ENCODE measurements at places on chromosomes 7 and 10.

GRCh38 chr10:91307489-91307888 is 87.0 kb downstream of the PCGF5 start:
- H3K36me3 ChIP-seq = no peaks in the 10 kb centered on the region
- no peak overlapping the region for H3K27ac ChIP-seq
- H3K27me3 ChIP-seq = no peaks in the 10 kb centered on the region
- no peaks in the 10 kb centered on the region for H3K4me1 ChIP-seq
- no peak for DNase-seq

GRCh38 chr7:134948246-134948645 is 38.1 kb upstream of the AGBL3 start:
- H3K4me1 ChIP-seq = no peaks in the 10 kb centered on the region
- H3K27ac ChIP-seq = no peak overlapping the region
- H3K27me3 ChIP-seq = no peaks in the 10 kb centered on the region
- H3K36me3 ChIP-seq = no peaks in the 10 kb centered on the region

DNA sequence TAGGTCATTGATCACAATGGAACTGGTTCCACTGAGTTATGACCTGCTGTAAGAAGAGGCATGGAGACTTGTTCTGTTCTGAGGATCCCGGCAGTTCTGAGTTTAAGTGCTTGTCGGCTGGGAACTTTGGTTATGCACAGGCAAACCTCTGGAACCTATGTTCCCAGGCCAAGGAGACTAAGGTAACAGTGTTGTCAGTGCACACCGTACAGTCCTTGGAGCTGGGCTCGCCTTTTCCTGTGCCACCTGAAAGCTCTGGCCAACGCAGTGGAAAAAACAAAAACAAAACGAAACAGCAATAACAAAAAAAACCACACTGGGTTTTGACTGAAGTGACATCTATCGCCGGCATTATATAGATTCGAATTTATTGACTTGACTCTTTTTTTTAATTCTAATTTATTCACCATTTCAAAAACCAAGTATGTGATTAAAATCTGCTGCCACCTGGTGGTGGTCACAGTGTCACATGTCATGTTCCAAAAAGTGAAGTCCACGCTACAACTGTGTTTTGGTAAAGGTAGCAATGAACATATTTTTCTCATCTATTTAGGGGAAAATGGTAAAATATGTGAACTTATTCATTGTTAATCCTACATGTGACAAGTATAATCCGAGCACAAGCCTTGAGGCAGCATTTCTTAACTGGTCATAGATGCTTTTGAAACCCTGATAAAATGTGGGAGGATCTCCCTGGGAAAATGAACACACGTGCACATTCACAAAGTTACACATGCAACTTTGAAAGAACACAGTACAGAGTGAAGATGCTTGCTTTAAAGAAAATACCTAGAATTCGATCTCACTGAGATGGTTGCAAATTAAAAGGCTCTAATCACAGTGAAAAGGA is 113.8 kb upstream of the PPP2R2D start:
- no peak overlapping the region for H3K4me3 ChIP-seq
- no peak for DNase-seq
- H3K27me3 ChIP-seq = no peaks in the 10 kb centered on the region
- no peaks in the 10 kb centered on the region for H3K36me3 ChIP-seq
- H3K27ac ChIP-seq = no peak overlapping the region

GRCh38 chr7:33432821-33433220 is 303.5 kb downstream of the BBS9 start:
- H3K4me3 ChIP-seq = no peak overlapping the region
- H3K36me3 ChIP-seq = no peaks in the 10 kb centered on the region
- no peaks in the 10 kb centered on the region for H3K27me3 ChIP-seq
- no peak for DNase-seq
- no peaks in the 10 kb centered on the region for H3K4me1 ChIP-seq

GRCh38 chr7:130845581-130846085 is 111.6 kb upstream of the KLF14 start:
- no peak for DNase-seq
- H3K27me3 ChIP-seq = peaks cover 4% of the 10 kb centered on the region
- H3K4me1 ChIP-seq = no peaks in the 10 kb centered on the region
- no peak overlapping the region for H3K4me3 ChIP-seq

GRCh38 chr10:78672918-78673317 is 395.8 kb upstream of the ZMIZ1 start:
- no peaks in the 10 kb centered on the region for H3K4me1 ChIP-seq
- DNase-seq = no peak
- H3K36me3 ChIP-seq = no peaks in the 10 kb centered on the region
- no peak overlapping the region for H3K4me3 ChIP-seq
- H3K27me3 ChIP-seq = no peaks in the 10 kb centered on the region
- no peak overlapping the region for H3K27ac ChIP-seq

DNA sequence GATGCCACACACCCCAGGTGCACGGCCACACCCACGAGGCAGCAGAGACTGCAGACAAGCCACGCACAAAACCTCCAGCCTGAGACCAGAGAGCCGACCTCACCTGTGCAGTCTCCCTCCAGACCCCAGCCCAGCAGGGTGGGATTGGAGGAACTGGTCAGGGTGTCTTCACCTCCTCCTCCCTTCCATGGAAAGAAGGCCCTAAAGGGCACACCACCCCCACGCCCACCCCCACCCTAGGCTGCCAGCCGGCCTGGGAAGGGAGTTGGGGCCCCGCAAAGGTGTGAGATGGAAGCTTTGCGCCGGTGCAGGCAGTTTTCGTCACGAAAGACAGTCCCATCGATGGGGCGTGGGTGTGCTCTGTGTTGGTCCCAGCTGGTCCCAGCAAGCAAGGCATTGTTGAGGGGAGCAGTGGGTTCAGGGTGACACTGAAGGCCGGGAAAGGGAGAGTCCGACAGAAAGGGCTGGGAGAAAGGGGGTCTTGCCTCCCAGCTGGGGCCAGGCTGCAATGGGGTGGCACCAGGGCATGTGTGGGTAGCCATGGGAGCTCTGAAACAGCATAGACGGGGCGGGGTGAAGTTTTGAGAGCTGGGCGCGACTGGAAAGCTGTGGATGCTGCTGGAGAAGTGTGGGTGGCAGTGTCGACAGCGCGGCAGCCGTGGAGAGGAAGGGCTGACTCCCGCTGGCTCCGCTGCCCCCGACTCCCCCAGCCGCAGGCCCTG is 349.2 kb downstream of the GLRX3 start:
- H3K36me3 ChIP-seq = no peaks in the 10 kb centered on the region
- H3K27ac ChIP-seq = no peak overlapping the region
- no peak for DNase-seq
- H3K4me3 ChIP-seq = no peak overlapping the region
- H3K4me1 ChIP-seq = no peaks in the 10 kb centered on the region

GRCh38 chr10:124384172-124384571 is 34.6 kb downstream of the OAT start:
- H3K27ac ChIP-seq = no peak overlapping the region
- peaks cover 6% of the 10 kb centered on the region for H3K4me1 ChIP-seq
- H3K27me3 ChIP-seq = peaks cover 5% of the 10 kb centered on the region
- no peak overlapping the region for H3K4me3 ChIP-seq

GRCh38 chr10:24289235-24289634 is 80.3 kb downstream of the KIAA1217 start:
- H3K27me3 ChIP-seq = no peaks in the 10 kb centered on the region
- H3K4me1 ChIP-seq = no peaks in the 10 kb centered on the region
- DNase-seq = no peak
- H3K27ac ChIP-seq = no peak overlapping the region
- H3K36me3 ChIP-seq = no peaks in the 10 kb centered on the region
- H3K4me3 ChIP-seq = no peak overlapping the region

DNA sequence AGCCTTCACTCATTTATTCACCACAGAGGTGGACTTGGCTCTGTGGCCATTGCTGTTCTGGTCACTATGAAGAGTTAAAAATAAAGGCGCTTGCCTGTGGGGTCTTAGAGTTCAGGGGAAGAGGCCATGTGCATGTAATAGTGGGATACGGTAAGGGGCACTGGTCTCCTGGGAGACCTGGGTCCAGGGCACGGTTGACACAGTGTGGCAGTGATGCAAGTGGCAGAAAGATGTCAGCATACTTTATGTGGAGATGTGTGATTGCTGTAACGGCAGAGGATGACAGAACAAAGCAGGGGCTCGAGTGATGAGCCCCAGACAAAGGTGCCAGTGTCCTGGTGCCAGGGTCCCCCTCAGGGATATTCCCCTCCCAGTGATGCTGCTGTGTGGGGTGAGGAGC is 8.6 kb downstream of the ZSCAN25 start:
- DNase-seq = no peak
- no peaks in the 10 kb centered on the region for H3K27me3 ChIP-seq
- H3K4me3 ChIP-seq = no peak overlapping the region
- peak overlapping the region; percentile 67 for H3K27ac ChIP-seq
- H3K36me3 ChIP-seq = peaks cover 69% of the 10 kb centered on the region

DNA sequence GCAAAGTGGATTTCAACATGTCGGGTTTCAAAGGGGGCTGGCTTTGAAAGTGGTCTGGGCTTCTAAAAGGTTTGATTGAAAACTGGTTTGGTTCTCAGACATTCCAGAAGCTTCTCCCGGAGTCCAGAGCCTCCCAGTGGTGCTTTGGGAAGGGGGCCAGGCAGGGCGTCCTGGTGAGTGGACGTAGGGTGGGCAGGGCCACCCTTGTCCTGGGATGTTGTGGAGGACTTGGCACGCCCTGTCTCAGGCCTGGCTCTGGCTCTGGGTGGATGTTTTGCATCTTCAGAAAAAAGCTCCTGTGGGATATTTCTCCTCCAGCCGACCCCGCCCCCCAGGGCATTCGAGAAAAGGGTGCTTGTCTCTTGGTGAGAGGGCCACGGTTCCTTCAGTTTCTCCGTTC is 31.2 kb downstream of the GRIFIN start:
- H3K4me1 ChIP-seq = no peaks in the 10 kb centered on the region
- DNase-seq = no peak
- no peak overlapping the region for H3K4me3 ChIP-seq
- H3K27me3 ChIP-seq = no peaks in the 10 kb centered on the region
- no peaks in the 10 kb centered on the region for H3K36me3 ChIP-seq

GRCh38 chr7:78413568-78413967 is 615.0 kb downstream of the PHTF2 start:
- H3K36me3 ChIP-seq = no peaks in the 10 kb centered on the region
- H3K27ac ChIP-seq = no peak overlapping the region
- DNase-seq = no peak
- H3K4me3 ChIP-seq = no peak overlapping the region

- H3K4me1 ChIP-seq = no peaks in the 10 kb centered on the region
- H3K36me3 ChIP-seq = no peaks in the 10 kb centered on the region
- no peak overlapping the region for H3K27ac ChIP-seq
- H3K4me3 ChIP-seq = no peak overlapping the region
- H3K27me3 ChIP-seq = no peaks in the 10 kb centered on the region
These were observed 57.1 kb upstream of the NPTX2 start for GRCh38 chr7:98559958-98560357.

- no peaks in the 10 kb centered on the region for H3K36me3 ChIP-seq
- no peak overlapping the region for H3K4me3 ChIP-seq
- no peak for DNase-seq
These were observed 264.7 kb upstream of the TAC1 start for GRCh38 chr7:97466999-97467740.

DNA sequence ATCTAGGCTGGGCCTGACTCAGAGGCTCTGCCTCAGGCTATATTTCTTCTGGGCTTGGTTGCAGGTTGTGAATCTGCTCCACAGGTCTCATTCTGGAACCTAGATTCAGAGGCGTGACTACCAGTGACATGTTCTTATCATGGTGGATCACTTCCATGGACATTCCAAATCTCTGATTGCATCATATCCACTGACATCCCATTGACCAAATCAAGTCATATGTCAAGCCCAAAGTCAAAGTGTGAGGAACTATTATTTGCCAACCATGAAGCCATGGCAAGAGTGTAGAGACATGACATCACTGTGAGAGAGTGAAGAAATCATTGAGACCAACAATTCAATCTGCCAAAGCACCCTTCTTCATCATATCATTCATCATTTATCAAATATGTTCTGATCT is 11.9 kb upstream of the ODAD2 start:
- H3K27me3 ChIP-seq = no peaks in the 10 kb centered on the region
- no peaks in the 10 kb centered on the region for H3K36me3 ChIP-seq
- no peak overlapping the region for H3K27ac ChIP-seq
- DNase-seq = no peak
- no peaks in the 10 kb centered on the region for H3K4me1 ChIP-seq

DNA sequence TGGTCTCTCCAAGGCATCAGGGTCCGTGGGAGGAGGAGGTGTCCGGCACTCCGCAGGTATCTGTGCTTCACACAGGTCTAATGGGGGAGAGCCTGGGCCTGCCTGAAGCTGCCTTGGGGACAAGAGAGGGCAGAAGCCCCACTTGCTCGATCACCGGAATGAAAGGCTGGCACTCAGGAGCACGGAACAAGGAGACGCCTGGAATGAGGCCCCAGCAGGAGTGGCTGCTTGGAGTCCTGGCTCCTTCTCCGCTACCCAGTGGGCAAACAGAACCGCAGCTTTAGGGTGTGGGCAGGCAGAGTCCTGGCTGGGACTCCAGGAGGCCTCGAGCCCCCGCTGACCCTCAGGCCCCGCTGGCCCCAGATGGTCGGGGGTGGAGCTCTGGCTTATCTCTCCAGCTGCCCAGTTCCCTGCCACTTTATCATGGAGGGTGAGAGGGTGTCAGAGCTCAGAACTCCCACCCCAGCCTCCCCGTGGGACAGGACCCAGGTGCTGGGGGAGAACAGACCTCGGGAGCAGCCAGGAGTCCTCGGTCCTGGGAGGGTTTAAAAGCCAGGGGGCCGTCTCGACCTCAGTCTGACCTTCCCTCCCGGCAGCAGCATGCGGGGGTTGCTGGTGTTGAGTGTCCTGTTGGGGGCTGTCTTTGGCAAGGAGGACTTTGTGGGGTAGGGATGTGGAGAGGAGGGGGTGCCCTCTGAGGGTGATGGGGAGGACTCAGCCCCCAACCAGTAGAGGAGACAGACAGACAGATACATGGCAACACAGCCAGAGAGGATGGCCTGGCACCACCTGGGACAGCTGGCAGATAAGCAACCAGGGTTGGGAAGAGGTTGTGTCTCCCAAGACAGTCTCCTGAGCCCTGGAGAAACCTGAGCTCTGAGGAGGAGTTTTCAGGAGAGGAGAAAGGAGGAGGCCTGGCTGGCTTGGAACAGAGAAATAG is at the start of gene CPA1:
Gene CPA1, plus strand, starts transcription at position 574 of the 940 bp plus-strand sequence. Its CDS starts 27 bp downstream, at position 601.
- no peaks in the 10 kb centered on the region for H3K36me3 ChIP-seq
- H3K4me3 ChIP-seq = no peak within 1 kb of the TSS
- H3K4me1 ChIP-seq = no peaks in the 10 kb centered on the region
- H3K27me3 ChIP-seq = no peaks in the 10 kb centered on the region

DNA sequence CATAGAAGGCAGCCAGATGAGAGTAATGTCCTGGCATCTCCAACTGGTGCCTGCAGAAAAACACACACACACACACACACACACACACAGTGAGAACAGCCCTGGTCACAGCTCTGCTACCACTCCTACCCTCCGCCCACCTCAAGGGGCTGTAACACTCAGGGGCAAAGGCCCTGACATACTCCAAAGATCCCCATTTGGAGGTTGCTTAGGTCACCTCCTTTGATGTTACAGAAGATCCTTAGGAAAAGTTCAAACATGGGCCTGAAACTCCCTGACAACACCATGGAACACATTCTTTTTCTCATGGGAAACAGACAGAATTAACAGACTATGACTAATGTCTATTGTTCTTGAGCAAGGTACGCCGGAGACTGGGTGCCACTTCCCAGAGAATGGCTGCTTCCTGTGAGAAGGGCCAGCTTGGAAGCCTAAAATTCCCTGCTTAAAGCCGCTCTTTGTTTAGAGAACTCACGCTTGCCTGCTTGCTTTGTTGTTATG is 27.7 kb downstream of the DENND11 start:
- H3K27ac ChIP-seq = no peak overlapping the region
- no peaks in the 10 kb centered on the region for H3K27me3 ChIP-seq
- H3K36me3 ChIP-seq = peaks cover 26% of the 10 kb centered on the region
- no peak overlapping the region for H3K4me3 ChIP-seq
- no peaks in the 10 kb centered on the region for H3K4me1 ChIP-seq

GRCh38 chr10:21505711-21506278 is 19.7 kb downstream of the SKIDA1 start:
- H3K4me3 ChIP-seq = no peak overlapping the region
- no peak overlapping the region for H3K27ac ChIP-seq
- no peaks in the 10 kb centered on the region for H3K4me1 ChIP-seq
- peaks cover 14% of the 10 kb centered on the region for H3K27me3 ChIP-seq
- no peak for DNase-seq

Data from effector memory CD4-positive, alpha-beta T cell (primary cell).